ENCODE measurements at places on chromosomes 12 and 14. TPM values are rescaled to one million over a fixed set of nuclear protein-coding genes. Genes with fewer than 3 reads are reported as not detected.

DNA sequence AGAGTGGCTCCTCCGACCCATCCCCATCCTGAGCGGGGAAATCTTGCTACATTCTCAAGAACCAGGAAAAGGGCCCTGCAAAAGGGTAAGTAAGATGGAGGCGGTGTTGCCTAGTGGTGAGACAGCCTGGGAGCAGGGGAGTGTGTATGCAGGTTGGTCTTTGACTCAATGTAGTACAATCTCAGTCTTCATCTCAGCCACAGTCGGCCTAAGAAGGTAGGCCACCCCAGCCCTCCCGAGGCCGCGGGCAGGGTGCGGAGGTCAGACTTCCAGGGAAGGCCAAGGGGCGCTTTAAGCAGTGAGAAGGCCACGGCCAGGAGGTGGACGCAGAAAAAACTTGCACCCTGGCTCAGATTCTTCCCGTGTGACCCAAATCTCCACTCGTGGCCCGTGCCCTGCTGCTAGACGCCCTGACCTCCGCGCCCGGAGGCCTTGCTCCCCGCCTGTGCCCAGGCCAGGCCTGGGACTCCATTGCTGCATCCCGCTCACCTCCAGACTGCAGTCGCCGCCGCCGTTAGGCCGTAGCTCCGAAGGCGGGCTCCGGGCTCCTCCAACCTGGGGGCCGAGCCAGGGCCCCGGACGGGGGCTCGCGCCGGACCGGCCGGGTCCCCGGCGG, 435 bp downstream of the FOXM1 start:
- H3K4me1 ChIP-seq = peaks cover 25% of the 10 kb centered on the region
- peak overlapping the region; percentile 69 for H3K27ac ChIP-seq
- no peak for DNase-seq
- no peaks in the 10 kb centered on the region for H3K27me3 ChIP-seq
- H3K36me3 ChIP-seq = peaks cover 32% of the 10 kb centered on the region
- H3K4me3 ChIP-seq = peak overlapping the region; percentile 73

DNA sequence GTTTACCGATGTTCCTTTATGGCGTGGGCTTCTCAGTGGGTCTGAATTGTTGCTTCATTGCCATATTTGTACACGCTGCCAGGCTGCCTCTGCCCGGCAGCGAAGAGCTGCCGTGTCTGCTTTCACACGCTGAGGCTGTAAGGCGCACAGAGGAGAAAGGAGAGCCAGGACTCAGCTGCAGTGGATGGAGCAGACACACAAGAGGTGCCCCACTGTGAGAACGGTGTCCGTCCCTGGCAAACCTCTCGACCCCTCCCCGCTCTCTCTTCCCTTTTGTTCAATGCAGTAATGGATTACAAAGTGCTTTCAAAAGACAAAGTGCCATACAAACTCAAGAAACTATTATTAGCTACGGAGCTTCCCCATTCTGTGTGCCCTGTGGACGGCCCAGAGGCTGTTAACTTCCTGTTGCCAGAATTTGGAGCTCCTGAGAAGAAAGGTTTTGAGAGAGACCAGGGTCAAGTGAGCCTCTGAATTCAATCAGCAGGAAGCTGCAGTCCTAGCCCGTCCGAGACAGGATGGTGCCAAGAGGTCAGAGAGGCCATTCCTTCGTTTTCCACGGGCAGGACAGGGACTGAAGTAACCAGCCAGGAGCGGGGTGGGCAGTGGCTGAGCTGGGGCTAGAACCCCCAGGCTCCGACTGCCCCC, 15.8 kb downstream of the CCND2 start:
- peaks cover 61% of the 10 kb centered on the region for H3K4me1 ChIP-seq
- no peak overlapping the region for H3K27ac ChIP-seq
- DNase-seq = peak; percentile 8

- peaks cover 4% of the 10 kb centered on the region for H3K36me3 ChIP-seq
- H3K4me1 ChIP-seq = no peaks in the 10 kb centered on the region
- no peak overlapping the region for H3K27ac ChIP-seq
- no peak for DNase-seq
- no peak overlapping the region for H3K4me3 ChIP-seq
- H3K27me3 ChIP-seq = peaks cover 3% of the 10 kb centered on the region
These were observed 101.0 kb upstream of the PRMT8 start for GRCh38 chr12:3389986-3390385.

DNA sequence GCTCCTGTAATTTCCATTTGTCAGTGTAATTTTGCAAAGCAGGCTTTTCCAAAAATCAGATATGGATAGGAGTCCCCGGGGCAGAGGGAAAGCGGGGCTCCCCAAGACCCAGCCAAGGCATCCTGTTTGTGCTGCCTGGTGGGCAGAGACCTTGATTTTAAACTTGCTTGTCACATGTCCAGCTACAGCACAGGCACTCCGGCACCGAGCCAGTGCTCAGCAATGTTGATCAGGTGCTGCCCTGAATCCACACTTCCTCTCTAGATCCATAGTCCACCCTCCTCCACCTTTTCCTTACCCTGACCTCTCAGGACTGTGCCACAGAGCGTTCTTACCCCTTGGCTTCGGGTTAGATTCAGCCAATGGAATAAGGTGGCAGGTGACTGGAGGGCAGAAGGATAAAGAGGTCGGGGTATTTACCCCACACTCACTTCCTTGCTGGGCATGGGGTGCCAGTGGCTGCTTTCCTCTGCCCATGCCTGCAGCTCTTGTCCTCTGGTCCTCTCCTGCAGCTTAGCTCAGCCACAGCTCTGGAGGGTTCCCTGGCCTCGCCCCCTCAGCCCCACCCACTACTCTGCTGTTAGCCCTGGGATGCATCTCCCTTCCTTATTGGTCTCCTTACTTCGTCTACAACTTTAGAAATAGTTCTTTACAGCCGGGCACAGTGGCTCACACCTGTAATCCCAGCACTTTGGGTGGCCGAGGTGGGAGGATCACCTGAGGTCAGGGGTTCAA, 80.1 kb downstream of the IRF2BPL start:
- H3K4me1 ChIP-seq = peaks cover 46% of the 10 kb centered on the region
- peak overlapping the region; percentile 98 for H3K27ac ChIP-seq
- no peaks in the 10 kb centered on the region for H3K36me3 ChIP-seq
- H3K27me3 ChIP-seq = no peaks in the 10 kb centered on the region
- H3K4me3 ChIP-seq = peak overlapping the region; percentile 38
- DNase-seq = no peak

GRCh38 chr12:130994821-130995375, 41.2 kb downstream of the ADGRD1 start:
- no peak overlapping the region for H3K27ac ChIP-seq
- peaks cover 6% of the 10 kb centered on the region for H3K27me3 ChIP-seq
- H3K36me3 ChIP-seq = peaks cover 19% of the 10 kb centered on the region
- no peak overlapping the region for H3K4me3 ChIP-seq
- no peaks in the 10 kb centered on the region for H3K4me1 ChIP-seq

The P3H3 gene
- total RNA-seq = 55.7 TPM

The MED13L gene
- 55.5 TPM for total RNA-seq
